ENCODE measurements at places on chromosomes 4 and X. TPM values are rescaled to one million over a fixed set of nuclear protein-coding genes. Genes with fewer than 3 reads are reported as not detected.
A peak's percentile ranks its signal among the peaks of the same experiment; 100 is the strongest.

GRCh38 chr4:137389911-137390520, 142.3 kb downstream of the PCDH18 start:
- no peak for DNase-seq

GRCh38 chr4:2672700-2673099, 83.4 kb downstream of the TNIP2 start:
- no peak for DNase-seq

DNA sequence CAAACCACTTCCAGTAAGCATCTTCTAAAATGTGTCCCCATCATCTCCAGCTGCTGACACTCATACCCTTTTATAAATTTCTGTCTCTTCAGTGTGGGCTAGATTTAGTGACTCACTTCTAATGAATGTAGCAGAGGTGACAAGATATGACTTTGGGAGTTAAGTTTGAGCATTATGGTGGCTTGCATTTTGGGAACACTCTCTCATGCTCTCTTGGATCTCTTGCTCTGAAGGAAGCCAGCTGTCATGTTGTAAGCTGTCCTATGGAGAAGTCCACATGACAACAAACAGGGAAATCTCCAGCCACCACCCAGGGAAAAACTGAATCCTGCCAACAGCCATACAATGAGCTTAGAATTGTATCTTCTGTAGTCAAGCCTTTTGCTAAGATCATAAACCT, 691.3 kb upstream of the PCDH7 start:
- no peak for DNase-seq

DNA sequence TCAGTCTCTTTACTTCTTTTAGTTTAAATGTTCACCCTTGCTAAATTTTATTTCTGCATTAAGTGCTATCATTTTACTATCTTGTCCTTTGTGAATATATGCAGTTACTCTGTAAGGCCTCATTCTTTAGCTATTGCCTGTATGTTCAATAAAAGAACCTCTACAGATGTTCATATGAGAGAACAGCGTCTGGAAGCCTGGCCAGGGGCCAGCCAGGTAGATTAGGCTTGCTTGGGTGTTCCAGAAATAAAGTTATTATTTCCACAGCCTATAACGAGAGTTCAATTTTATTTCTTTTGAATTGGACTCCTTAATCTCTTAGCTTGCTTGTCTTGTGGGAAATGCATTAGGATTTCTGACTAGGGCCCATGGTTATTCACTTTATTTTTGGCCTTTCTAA, 214.5 kb downstream of the TLL1 start:
- no peak for DNase-seq

DNA sequence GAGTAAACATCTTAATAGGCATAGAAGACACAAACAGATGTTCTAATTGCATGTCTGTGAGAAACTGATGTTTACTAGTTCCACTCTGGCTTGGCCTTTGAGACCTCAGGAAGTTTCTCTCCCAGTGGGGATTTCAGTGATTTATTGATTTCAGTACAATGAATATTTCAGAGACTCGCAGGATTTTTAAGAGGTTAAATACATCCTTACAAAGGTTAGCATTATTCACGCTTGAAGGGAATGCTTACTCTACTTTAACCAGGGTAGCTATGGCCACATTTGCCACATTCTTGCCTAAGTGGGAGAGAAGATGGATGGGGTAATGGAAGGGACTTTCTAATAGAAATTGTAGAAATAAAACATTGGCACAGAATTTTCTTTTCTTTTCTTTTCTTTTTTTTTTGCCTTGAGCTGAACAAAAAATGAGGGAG, 480.1 kb downstream of the SPRY1 start:
- no peak for DNase-seq

DNA sequence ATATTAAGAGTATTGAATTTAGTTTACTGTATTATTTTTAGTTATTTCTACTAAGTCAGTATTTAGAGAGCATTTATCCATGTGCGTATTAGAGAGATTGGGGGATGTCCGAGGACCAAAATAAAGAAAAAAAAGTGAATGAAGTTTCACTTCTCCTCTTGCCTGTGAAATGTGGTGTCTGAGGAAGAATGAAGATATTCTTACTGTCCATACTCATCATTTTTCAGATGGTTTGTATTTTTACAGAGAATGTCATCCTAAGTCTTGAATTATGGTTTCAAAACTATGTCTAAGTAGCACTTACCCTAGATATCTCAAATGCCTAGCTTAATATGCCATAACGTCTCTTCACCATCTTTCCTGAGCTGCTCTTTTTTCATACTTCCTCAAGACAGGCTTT, 854.3 kb downstream of the C4orf33 start:
- DNase-seq, result no peak

DNA sequence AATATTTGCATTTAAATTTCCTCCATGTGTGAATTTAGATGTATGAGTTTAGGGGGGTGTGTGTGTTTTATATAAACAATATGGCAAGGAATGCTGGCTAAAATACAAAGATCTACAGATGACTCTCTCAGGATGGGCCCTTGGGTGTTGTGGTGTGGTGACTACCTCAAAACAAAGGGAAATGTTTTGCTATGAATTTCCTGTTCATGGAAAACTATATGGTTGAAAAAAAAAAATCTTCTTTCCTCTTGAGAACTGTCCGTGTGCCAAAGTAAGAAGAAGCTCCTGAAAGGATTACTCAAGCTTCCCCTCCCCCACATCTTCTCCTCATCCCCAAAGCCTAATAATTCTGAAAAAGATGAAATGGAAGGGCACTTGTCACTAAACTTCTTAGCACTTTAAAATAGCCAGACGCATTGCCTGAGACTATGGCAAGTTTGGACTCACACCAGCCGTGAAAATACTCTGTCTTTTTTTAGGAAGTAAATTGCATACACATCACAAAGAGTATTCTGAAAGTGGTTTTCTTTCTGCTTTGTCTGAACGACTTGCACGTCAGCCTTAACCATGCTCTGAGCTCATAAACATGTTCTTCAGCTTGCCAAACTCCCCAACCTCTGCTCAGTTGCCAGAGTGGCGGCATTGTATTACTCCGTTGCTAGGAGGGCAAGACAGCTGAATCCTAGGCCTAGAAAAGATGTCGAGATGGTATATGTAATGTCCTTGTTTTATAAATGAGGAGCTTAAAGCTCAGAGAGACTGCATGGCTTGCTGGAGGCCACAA, 250.4 kb upstream of the JADE1 start:
- DNase-seq, result no peak

- DNase-seq, result no peak
Measured at GRCh38 chr4:48332661-48333060, 8.7 kb upstream of the SLAIN2 start.

The C4orf51 gene
- total RNA-seq, result not detected

DNA sequence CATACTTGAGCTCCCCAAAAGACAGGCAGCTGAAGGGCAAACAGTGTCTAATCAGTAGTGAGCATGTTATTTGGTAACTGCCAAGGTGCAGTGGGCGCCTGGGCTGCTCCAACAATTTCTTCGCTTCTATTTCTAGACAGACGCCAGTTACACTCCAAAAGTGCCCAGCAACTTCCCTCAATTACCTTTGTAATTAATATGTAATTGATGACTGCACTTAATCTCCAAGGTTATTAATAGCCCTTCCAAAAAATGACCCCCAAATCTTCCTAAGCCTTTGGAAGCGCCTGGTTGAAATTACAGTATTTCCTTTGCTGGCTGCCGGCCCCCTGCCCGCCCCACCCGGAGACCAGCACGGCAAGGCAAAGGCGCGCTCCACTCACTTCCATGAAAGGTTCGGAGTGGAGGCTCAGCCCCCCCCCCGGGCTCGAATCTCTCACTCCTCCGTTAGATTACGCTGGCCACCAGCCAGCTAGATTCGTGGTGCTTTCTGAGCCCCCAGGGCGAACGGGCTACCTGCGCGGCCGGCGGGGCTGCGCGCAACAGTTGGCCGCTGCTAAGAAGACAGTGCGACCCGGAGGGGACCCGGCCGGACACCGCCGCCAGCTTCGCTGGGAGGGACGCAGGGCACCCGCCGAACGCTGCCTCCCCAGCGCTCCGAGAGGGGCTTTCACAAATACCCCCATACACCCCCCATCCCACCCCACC, 1.9 kb downstream of the GPC4 start:
- peak; percentile 33 for DNase-seq

The VCX2 gene
- total RNA-seq, result not detected

The TRPC3 gene
- total RNA-seq, result 0.99 TPM

The ANXA3 gene
- total RNA-seq, result 59.2 TPM

The OPRPN gene
- not detected for total RNA-seq

- DNase-seq, result no peak
Measured at GRCh38 chr4:112938461-112939058, 110.9 kb upstream of the ANK2 start.

The BEX1 gene
- total RNA-seq, result 8.9 TPM

DNA sequence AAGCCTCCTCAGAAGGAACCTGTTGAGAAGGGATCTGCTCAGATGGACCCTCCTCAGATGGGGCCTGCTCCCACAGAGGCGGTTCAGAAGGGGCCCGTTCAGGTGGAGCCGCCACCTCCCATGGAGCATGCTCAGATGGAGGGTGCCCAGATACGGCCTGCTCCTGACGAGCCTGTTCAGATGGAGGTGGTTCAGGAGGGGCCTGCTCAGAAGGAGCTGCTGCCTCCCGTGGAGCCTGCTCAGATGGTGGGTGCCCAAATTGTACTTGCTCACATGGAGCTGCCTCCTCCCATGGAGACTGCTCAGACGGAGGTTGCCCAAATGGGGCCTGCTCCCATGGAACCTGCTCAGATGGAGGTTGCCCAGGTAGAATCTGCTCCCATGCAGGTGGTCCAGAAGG, 22.9 kb downstream of the REST start:
- no peak for DNase-seq

The BTK gene
- total RNA-seq, result 5.9 TPM

GRCh38 chr4:142940425-142941330, 94.6 kb upstream of the INPP4B start:
- DNase-seq, result peak; percentile 20

GRCh38 chr4:96354036-96354712, 514.3 kb downstream of the PDHA2 start:
- DNase-seq, result no peak

The BBS12 gene
- 4.7 TPM for total RNA-seq

DNA sequence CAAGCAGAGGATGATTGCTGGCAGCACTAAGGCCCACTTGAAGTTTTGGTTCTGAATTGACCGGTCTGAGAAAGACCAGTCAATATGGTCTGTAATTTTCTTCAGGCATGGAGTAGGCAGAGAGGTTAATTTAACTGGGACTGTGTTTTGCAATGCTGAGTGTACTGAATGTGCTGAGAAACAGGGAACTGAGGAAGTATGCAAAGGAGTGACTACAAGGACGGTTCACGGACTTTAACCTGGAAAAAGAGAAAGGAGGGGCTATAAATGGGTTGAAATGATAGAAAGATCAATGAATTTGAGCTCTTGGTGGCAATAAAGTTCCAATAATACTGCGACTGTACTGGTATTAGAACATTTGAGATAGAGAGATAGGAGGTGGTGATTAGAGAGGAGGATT, 84.5 kb downstream of the MAGEB17 start:
- DNase-seq, result no peak

- DNase-seq, result peak; percentile 31
Measured at GRCh38 chr4:27010334-27010940, 149.8 kb downstream of the STIM2 start.

DNA sequence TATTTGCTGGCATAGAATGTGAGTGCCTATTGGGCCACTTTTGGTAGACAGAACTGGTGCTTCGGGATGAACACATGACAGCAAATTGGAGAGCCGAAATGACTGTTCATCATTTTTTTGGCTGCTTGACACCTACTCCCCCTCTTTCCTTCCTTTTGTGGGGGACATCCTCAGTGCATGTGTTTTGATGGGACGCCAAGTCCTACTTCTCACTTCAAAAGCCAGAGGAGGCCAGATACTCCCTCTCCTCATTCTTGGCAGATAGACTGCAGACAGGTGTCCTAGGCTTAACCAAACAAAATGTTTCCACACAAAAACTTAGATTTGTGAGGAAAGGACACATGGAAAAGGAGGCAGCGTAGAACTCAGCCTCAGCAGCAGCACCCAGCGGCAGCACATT, 62.4 kb downstream of the DCHS2 start:
- DNase-seq, result no peak

GRCh38 chrX:70434352-70434866, 10.2 kb upstream of the DLG3 start:
- DNase-seq, result peak; percentile 90

- DNase-seq, result no peak
Measured at GRCh38 chr4:102441978-102442911, 58.9 kb upstream of the NFKB1 start.

DNA sequence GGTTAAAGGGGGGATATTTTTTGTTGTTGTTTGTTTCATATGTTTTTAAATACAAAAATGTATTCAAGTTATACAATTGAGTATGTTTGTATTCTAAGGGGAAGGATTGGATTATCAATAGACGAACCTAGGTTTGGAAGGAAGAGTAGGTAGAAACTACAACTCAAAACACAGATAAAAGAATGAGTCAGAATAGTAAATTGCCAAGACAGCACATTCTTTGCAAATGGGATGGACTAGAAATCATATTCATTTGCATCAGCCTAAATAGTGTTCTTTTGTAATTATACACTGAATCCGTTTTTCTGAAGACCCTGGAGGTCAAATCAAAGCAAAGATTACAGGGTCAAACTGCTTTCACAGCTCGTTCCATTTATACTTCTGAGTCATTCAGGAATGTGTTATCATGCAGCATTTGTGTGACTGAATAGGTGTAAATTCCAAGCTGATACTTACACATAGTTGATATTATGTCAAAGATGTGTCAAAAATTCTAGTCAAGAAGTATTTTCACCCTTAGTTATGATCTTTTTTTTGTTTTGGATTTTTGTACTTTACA, 273.3 kb upstream of the FAT4 start:
- no peak for DNase-seq

The WAS gene
- 9.1 TPM for total RNA-seq

GRCh38 chr4:40686081-40686913, 56.6 kb upstream of the RBM47 start:
- no peak for DNase-seq

- DNase-seq, result no peak
Measured at GRCh38 chrX:4263030-4263803, 549.8 kb upstream of the PRKX start.

DNA sequence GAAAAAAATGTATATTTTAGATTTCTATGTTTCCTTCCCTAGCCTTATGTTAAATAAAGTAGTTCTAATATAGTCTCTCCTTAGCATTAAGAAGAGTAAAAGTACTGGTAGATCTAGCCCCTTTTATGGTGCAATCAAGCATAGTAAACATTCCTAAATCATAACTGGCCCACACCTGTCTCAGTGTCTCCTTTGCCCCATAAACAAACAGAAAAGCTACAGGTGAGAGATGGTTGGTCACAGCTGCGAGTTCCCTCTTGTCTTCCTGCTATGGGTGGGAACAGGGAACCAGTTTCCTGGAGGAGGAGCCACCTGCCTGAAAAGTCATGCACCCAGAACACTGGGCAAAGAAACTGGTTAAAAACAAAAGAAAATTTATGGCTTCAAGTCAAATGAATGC, 16.6 kb downstream of the SOWAHB start:
- DNase-seq, result no peak

GRCh38 chr4:128768373-128768996, 41.0 kb upstream of the JADE1 start:
- no peak for DNase-seq

The ADH1A gene
- total RNA-seq, result 0.44 TPM

GRCh38 chr4:185151296-185151695, 8.2 kb downstream of the SLC25A4 start:
- DNase-seq, result no peak

GRCh38 chr4:123997776-123998449, 601.3 kb downstream of the SPRY1 start:
- no peak for DNase-seq
